ENCODE measurements at places on chromosomes 3 and 15. TPM values are rescaled to one million over a fixed set of nuclear protein-coding genes. Genes with fewer than 3 reads are reported as not detected.

Gene ISLR2
- not detected for total RNA-seq

Gene SIDT1
- total RNA-seq, result 4.8 TPM

Gene ATP8B4
- total RNA-seq, result 0.68 TPM

Gene SKIC8
- total RNA-seq, result 64.0 TPM

Gene SLC25A20
- 11.3 TPM for total RNA-seq

Gene BBX
- 27.2 TPM for total RNA-seq

Gene B3GALNT1
- total RNA-seq, result not detected

Gene BSN
- not detected for total RNA-seq

Gene CHMP2B
- total RNA-seq, result 9.2 TPM

Gene FMN1
- total RNA-seq, result 11.5 TPM

Measured in HT-29 (cell line).